ENCODE measurements at places on chromosomes 6 and 20.

DNA sequence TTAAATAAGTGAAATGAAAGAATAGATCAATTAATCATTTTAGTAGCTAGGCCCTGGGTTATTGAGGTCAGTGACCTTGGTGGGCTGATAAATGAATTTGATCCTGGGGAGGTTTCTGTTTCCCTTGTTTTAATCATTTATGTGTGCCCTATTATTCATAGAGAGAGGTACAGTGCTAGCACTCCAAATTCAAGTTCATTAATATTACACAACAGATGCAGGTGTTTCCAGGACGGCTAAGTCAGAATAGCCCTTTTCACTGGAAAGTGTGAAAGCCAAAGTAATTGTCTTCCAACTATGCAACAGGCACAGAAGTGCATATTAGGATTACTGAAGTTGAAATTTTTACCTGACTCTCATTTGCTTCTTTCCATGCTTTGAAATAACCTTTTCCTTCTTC is 61.7 kb upstream of the SGK1 start:
- DNase-seq: no peak

- DNase-seq: no peak
These were observed 13.1 kb downstream of the ARHGAP18 start for GRCh38 chr6:129696843-129697242.

GRCh38 chr6:139355172-139355571 is 19.3 kb downstream of the CITED2 start:
- no peak for DNase-seq

DNA sequence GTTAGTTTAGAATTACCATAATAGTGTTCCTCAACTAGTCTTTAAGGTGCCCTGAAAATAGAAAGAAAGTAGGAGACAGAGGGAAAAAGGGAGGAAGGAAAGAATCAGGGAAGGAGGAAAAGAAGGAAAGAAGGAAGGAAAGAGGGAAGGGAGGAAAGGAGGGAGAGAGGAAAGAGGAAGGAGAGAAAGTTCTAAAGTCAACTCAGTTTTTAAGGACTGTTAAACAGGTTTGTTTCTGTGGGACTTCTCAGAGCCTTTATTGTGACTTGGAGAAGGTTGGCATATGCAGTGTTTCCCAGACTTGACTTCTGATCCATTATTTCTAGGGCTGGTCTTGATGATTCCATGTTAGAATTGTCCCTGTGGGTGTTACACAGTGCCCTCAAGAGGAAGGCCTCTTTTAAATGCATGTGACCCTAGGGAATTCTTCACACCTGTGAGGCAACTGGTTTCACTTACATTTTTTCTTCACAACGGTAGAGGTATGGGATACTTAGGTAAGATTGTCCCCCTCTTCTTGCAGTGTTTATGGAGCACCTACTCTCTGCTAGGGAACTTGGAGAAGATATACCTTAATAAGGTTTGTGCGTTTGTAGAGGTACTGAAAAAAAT is 132.7 kb upstream of the GMDS start:
- DNase-seq: no peak

Data from NCI-H524 (cell line).